ENCODE measurements at places on chromosomes 6 and 20. TPM values are rescaled to one million over a fixed set of nuclear protein-coding genes. Genes with fewer than 3 reads are reported as not detected.
A peak's percentile ranks its signal among the peaks of the same experiment; 100 is the strongest.

FOXA2 gene
- total RNA-seq = not detected

FRK gene
- total RNA-seq = 0.40 TPM

KCNS1 gene
- total RNA-seq = 0.04 TPM

DNA sequence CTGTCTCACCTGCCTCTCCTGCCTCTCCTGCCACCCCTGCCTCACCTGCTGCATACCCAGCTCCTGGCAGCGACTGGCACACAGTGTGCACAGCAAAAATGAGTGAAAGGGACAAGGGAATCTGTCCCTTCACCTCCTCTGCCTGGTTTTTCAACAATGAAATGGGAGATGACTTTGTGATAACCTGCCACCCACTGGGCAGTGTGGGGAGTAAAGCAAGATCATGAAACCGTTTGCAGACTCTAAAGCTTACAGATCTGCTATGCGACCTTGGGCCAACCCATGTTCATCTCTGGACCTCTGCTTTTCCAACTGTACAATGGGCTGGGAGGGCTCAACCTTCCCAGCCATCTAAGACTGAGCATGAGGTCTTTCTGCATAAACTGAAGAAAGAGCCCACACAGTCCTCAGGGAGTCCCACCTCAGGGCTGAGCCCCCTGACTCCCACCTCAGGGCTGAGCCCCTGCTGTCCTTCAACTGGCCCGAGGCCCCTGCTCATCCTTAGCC lies 81.1 kb downstream of the RIPOR3 start:
- no peaks in the 10 kb centered on the region for H3K27me3 ChIP-seq
- H3K4me3 ChIP-seq = no peak overlapping the region
- no peaks in the 10 kb centered on the region for H3K4me1 ChIP-seq
- H3K27ac ChIP-seq = no peak overlapping the region
- no peak for DNase-seq

DNA sequence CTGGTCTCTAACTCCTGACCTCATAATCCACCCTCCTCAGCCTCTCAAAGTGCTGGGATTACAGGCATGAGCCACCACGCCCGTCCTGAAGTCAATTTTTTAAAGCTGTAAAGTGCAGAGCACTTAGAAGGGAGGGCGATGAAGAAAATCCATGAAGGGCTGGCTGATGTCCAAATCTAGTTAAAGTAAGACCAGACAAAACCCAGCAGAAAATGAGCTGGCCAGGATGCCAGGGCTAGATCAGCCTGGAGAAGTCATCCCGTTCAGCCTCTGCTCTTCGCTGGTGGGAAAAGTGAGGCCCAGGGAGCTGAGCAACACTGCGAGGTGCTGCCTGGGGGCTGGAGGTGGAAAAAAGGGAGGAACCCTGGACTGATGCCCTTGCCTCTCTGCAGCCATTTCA lies 3.1 kb downstream of the BPIFB4 start:
- no peaks in the 10 kb centered on the region for H3K4me1 ChIP-seq
- H3K27ac ChIP-seq = no peak overlapping the region
- H3K36me3 ChIP-seq = no peaks in the 10 kb centered on the region
- DNase-seq = no peak
- H3K4me3 ChIP-seq = no peak overlapping the region

- peak; percentile 40 for DNase-seq
- peaks cover 30% of the 10 kb centered on the region for H3K4me1 ChIP-seq
- H3K27me3 ChIP-seq = no peaks in the 10 kb centered on the region
Observed at GRCh38 chr20:31675828-31676608, 38.3 kb downstream of the COX4I2 start.

DNA sequence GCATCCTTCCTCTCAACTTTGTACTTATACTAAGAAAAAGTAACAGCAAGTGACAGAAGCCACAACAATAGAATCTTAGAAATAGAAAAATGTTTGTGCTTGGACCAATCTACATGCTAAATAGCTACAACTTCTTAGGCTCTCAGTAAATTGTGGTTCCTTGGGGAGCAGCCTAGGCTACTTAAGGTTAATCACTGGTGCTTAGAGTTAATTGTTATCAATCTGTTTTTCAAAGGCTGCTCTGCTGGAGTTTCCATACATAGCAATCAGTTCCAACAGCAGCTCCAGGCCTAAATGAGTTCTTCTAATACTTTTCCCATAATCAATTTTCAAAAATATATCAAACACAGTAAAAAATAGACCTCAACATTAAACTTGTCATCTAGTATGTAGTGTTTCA lies 571.4 kb downstream of the EPHA7 start:
- H3K27ac ChIP-seq = no peak overlapping the region
- H3K27me3 ChIP-seq = no peaks in the 10 kb centered on the region
- no peaks in the 10 kb centered on the region for H3K36me3 ChIP-seq
- H3K4me3 ChIP-seq = no peak overlapping the region
- DNase-seq = no peak

DNA sequence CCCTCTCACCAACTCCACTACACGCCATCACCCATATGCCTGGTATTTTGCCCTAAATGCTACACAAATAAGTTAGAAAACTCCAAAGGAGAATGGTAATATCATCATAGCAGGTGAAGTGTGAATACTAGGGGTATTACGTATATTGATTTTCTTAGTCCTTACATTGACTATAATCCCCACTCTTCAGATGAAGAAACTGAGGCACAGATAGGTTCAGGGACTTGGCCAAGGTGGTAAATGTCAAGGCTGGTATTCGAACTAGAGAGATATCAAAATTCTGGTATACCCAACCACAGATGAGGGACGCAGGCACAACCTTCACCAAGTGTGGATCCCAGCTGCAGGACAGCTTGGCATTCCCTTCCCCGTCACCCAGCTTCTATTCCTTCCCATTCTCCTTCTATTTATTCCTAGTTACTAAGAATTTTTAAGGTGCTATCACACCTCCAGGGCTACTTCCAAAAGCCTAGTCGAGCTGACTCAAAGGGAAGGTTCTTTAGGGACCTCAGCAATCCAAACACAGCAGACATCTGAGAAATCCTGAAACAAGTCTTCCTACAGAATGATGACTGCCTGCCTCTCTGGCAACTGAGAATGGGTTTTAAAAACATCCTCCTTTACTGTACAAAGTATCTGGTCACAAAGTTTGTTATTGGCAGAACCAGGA lies 32.6 kb downstream of the ATXN1 start:
- H3K4me1 ChIP-seq = peaks cover 5% of the 10 kb centered on the region
- H3K4me3 ChIP-seq = no peak overlapping the region
- H3K27ac ChIP-seq = no peak overlapping the region
- peaks cover 10% of the 10 kb centered on the region for H3K36me3 ChIP-seq

DNA sequence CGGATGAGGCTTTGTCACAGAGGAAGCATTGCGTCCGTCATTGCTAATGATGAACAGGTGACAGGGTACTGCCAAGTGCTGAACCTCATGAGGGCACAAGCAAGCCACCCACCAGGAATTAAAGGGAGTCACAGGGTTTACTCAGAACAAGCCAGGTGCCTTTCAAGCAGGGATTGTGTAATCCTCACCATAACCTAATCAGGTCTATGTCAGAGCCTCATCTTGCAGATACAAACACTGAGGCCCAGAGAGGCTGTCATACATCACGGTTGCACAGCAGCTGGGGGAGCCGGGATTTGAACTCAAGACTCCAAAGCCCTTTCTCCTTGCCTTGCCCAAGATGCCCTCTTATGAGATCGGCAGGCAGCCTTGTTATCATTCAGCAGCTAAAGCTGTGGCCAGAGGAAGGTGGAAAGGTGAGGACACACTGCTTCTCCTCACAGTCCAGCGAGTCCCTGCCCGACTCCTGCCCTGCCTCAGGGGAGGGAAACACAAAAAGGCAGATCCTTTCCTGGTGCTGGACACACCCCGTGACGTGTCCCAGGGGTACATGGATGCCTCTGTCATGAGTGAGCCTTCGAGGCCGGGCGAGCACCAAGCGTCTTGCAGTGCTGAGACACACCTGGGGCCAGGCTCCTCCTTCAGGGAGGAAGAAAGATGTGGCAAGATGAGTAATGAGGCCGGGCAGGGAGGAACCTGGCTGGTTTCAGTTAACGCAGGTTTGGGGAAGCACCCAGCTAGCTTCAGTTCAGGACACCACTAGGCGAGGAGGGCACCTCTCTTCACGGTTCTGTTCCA lies 214.9 kb downstream of the LY86 start:
- H3K27me3 ChIP-seq = no peaks in the 10 kb centered on the region
- no peaks in the 10 kb centered on the region for H3K36me3 ChIP-seq
- no peak overlapping the region for H3K4me3 ChIP-seq
- no peak for DNase-seq

DNA sequence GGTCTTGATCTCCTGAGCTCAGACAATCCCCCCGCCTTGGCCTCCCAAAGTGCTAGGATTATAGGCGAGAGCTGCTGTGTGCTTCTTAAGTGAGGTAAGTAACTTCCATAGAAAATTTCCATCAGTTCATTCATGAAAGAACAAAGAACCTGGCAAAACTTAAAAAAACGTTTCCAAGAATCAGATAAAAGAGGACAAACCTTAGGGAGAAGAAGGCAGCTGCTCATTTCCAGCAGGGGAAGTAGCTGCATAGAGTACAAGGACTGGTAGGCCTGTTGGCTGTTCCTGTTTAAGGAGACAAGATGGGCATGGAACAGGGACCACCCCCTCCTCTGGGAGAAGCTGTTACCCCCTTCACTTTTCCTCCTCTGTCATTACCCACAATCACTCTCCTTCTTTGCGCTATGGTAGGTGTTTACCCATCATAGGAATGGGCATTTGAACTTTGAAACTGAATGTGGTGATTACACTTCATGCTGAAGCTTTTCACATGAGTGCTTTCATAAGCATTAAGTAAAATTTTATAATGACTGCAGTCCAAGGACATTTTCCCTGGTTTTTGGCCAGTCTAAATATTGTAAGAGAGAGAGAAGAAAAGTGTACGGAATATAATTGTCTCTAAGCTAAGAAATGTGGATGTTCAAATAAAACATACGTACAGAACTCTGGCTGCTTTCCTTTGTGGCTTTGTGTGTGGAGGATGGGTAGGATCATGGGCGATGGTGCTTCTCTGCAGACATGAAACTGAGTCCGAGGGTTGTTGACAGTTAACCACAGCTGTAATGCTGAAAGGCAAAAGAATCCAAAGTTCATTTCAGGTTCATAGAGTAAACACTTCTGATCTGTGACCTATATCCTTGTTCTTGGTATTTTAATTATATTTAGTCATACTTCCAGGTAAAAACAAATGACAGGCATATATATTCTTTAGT lies 56.4 kb downstream of the CCN2 start:
- no peaks in the 10 kb centered on the region for H3K27me3 ChIP-seq
- H3K36me3 ChIP-seq = peaks cover 8% of the 10 kb centered on the region
- no peaks in the 10 kb centered on the region for H3K4me1 ChIP-seq
- peak; percentile 25 for DNase-seq
